ENCODE measurements at places on chromosomes 7 and 10.

- no peak for DNase-seq
These were observed 156.0 kb downstream of the ELFN1 start for GRCh38 chr7:1825897-1826741.

- no peak for DNase-seq
These were observed 4.0 kb upstream of the FAM53B start for GRCh38 chr10:124748166-124748565.

DNA sequence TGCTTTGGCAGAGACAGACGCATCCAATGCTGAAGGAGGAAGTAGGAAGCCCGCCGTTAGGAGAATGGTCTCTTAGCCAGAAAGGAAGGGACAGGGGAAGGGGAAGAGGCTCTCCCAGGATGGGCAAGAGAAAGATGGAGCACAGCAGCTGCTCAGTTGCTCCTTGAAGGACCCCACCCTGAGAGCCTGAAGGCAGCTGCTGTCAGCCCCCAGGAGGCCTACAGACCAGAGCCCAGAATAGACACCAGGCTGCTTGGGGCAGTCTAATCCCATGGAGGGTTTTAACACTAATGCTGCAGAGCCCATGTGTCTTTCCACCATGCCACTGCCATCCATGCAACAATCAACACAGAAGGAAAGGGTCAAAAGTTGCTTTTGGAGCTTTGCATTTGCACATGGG, 3.5 kb upstream of the C7orf33 start:
- DNase-seq = no peak

- DNase-seq = no peak
These were observed 202.2 kb downstream of the SNX10 start for GRCh38 chr7:26493737-26494428.

GRCh38 chr7:46720761-46721160, 799.7 kb upstream of the IGFBP3 start:
- DNase-seq = no peak

All from stimulated activated naive B cell treated with anti-CD40 and anti-IgM and Interleukin-4, amounts not matched to agents 10 μg/mL and 1 μg/mL and 100 μg/mL, for 72 hours (primary cell).